Activated T-cell treated with anti-CD3 and anti-CD28 coated beads, Interleukin-2, amount 50 U/mL, for 1 hour (primary cell): ENCODE measurements at places on chromosomes 12 and 14.

DNA sequence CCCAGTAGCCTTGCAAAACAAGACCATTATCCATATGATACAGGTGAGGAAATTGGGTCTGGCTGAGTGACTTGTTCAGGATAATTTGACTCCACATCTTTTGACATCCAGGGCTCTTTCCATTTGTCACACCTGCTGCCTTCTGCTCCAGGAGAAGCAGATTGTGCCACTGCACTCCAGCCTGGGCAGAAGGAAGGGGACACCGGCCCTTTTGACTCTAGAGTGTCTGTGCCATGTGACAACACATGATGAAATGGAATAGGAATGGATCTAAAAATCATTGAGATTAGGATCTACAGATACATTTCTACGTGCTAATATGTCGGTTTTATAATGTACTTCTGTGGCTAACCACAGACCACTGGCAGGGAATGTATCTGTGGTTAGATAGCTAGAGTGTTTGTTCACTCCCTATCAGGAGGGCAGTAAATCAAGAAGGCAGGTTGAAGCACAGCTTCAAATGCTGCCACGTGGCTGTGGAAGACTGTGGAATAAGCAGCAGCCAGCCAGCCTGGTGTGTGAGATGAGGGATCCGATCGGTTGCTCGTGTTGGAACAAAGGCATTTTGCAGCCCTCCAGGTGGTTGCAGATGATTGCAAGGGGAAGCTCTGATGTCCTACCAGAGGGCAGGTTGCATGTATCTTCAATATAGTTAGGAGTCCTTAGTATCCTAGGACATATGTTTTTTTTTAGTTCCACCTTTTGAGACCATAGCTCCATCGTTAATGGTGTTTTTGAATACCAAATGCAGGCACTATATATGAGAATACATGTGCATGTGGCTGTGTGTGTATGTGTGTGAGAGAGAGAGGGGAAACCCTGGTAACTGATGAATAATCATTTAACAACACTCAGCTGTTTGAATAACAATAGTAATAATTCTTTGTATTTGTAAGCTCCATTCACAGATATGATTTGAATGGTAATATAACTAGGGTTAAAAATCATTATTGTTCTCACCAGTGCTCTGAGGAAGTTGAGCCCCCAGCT, 28.6 kb downstream of the EML1 start:
- no peak for DNase-seq

DNA sequence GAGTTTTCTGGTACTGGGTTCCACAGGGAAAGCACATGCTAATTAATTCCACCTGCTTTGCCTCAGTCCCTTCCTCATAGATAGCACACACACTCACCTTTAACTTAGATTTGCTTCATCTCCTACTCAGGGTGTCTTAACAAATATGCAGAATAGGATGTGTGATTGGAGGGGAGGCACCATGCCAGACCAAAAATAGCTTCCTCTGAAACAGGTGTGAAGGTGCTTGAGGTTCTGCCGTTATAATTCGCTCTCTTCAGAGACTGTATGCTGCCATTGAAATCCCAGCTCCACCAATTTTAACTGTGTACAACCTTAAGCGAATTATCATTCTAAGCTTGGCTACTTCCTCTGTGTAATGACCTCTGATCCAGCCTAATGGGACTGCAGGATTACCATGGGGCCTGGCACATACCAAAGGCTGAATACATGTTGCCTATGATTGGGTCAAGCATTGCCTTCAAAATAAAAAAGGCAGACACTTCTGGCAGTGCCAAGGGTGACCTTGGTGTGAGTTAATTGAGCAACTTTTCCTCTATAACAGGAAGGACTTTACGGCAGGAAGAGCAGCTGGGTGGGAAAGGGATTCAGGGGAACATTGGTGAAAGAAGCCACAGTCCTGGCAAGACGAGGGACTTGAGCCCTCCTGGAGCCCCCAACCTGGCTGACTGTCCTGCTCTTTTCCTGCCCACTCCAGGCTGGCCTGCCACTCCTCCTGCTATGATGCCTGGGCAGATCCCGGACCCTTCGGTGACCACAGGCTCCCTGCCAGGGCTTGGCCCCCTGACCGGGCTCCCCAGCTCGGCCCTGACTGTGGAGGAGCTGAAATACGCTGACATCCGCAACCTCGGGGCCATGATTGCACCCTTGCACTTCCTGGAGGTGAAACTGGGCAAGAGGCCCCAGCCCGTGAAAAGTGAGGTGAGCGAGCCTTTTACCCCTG, 9.7 kb downstream of the JDP2 start:
- no peak for DNase-seq

DNA sequence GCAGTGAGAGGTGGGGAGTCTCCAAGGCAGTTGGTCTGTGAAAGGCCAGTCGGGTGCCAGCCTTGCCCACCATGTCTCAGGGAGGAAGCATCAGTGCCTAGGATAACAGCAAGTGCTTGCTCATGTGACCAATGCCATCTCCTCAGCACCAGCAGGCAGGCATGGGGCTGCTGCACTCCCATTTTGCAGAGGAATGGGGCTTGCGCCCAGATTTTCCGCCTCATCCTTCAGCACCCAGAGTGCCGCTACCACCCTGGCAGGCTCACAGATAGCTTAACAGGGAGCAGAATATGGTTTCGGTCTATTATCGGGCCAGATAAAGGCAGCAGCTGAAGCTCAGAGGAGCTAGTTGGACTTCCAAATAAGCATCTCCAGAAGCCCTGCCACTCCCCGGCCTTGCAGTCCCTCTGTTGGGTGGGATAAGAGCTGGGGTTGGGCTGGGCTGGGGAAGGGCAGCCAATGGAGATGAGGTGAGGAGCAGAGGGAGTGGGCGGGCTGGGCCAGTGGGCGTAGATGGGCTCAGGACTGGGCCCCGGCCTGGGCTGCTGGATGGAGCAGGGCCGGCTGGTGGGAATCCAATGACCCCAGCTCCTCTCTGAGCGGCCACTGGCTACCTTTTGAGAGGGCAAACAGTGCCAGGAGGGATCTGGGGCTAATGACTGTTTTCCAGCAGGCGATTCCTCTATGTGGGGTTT, 8.4 kb upstream of the KRT80 start:
- no peak for DNase-seq

DNA sequence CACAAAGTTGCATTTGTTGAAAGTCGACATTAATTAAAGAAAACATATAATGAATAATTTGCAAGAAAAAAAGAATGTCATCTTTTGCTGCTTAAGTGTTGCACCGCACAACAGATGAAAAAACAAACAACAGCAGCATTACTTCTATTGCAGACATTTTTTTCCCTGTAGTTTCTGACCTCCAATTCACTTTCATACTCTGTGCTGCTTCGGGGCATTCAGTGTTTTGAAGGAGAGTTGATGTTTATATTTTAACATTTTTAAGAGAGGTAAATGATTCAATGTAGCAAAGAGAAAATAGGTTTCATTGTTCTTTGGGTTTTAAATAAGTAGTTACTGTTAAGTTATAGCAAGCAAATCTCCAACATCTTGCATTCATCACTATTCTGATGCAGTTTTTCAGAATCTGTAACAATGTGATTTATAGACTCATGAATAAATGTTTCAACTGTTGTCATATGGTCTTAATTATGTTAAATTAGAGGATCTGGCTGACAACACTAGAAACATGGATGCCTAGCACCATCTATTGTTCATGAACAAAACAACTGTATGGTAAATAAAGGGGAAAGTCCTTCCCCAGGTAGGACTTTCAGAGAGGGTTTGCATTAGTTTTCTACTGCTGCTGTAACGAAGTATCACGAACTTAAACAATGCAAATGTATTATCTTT, 168.1 kb downstream of the BCAT1 start:
- no peak for DNase-seq

DNA sequence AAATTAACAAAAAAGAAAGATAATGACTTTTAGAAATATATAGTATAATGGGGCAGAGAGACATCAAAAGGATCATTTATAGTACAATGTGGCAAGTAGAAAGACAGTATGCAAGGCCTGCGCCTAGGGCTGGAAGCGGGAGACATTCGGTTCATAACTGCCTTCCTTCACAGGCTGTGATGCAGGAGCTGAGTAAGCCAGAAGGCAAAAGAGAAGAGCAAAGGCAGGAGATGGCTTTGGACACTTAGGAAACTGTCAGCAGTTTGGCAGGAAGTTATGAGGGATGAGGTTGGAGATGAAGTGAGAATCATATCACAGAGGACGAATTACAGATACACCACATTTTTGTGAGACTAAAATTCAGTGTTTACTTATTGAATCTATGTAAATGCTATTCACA, 97.8 kb downstream of the EPS8 start:
- DNase-seq, result no peak

DNA sequence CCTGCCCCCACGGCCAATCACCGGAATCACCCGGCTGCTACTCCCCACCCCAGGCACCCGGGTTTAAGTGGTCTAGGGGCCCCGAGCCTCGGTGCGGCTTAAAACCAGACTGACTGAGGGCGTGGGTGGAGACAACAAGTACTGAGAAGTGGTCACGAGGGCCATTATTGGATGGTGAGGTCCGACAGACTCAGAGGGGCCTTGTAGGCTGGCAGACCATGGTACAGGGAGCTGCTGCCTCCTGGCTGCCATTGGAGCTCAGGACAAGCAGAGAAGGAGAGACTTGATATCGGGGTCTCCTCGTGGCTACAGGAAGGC, 54.1 kb downstream of the FBRSL1 start:
- no peak for DNase-seq

DNA sequence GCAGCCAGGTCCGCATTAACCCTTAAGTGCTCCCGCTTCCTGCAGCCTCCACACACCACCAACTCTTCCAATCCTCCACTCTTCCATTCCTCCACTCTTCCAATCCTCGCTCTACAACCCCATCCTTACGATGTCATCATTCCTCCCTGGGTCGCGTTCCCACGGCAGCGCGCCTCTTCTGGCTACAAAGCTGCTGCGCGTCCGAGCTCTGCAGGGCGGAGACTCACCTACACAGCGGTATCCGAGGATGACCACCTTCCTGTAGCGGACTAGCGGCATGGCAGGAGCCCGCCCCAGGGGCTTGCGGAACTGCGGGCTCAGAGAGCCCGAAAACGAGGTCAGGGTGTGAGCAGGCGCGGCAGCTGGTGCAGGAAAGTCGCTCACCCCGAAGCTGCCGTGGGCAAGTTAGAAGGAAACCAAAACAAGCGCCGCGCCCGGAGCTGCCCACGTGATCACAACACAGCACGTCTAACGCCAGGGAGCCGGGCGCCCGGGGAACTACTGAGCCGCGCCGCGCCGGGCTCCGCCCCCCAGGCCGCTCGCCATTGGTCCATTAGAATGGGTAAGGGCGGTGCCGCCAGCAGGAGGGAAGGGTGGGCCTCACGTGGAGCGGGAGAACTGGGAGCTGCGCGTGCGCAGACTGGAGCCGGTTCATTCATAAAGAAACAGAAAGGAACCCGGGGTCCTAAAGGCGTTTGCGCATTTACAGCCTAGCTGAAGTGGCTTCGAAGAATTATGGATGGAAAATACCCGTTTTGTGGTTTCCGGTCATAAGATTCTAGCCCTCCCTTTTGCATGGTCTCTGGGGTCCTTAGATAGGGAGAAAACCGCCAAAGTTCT, at the start of gene RHEBL1:
TSS of gene RHEBL1 (minus strand) at position 473 of the 840 bp plus-strand sequence. CDS start at position 279, 194 bp downstream.
- DNase-seq, result peak; percentile 98

- no peak for DNase-seq
Observed at GRCh38 chr12:118219772-118220171, 83.8 kb downstream of the PEBP1 start.

DNA sequence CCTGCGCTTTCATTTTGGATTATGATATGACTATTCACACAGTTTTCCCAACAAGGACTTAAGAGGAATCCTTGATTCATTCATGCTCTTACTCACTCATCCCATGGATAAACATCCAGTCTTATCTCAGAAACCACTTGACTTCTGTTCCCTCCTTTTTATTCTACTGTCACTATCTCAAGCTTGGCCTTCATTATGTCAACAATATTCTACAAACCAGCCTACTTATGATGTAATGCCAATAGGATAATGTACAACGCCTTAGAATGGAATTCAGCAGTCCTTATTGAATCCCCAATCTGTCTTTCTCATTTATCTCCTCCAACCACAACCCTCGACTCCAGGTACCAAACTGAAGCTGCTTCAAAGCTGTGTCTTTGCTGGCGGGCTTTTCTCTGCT, 448.5 kb downstream of the PDZRN4 start:
- no peak for DNase-seq

DNA sequence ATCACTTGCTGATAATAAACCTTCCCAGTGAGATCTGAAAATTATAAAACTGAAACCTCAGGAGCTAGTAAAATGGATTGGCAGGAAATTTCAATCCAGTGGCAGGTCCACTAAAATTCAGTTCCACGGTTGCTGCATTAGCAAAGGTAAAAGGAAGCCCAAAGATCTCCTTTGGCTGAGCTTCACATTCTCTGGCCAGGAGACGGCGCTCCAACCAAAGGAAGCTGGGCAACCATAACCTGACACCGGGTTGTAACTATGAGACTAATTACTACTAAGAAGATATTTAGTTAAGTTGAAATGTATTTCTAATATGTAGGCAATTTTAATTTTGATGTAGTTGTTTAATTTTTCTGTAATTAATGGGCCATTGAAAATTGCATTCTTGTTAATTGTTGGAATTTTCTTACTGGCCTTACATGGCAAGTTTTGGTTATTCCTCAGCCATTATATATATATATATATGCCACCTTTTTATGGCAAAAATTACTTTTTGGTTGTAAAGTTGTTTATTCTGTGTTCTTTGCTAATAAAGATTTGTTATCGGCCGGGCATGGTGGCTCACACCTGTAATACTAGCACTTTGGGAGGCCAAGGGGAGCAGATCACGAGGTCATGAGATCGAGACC, 17.0 kb downstream of the OR8S1 start:
- peak; percentile 53 for DNase-seq

- no peak for DNase-seq
Observed at GRCh38 chr14:95323917-95324316, 4.2 kb upstream of the CLMN start.
